ENCODE measurements at places on chromosomes 2 and 18. TPM values are rescaled to one million over a fixed set of nuclear protein-coding genes. Genes with fewer than 3 reads are reported as not detected.
A peak's percentile ranks its signal among the peaks of the same experiment; 100 is the strongest.

DNA sequence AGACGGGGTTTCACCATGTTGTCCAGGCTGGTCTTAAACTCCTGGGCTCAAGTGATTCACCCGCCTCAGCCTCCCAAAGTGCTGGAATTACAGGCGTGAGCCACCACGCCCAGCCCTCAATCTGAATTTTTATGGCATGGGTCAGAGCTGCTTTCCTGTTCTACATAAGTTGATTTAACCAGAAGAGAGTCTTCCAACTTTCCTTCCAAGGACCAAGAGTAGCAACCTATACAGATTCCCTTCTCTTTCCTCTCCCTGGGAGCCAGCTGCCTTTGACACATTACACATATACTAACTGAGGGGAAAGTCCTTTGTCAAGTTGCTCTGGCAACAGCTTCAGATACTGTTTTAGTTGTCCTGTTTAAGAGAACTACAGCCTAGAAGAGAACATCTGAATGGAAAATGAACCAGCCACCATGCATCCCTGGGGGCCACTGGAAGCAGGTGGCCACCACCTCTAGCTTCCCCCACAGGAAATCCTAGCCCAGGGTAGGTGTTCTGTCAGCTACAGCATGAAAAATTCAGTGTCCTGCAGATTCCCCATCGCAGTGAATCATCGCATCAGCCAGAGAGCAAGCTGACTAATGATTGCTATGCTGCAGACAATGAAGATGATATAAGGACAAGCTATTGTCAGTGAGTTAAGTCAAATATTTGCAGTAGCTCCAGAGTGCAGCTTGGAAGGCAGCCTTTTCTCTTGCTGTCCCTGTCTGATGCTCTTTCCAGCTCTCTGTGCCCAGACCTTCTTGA lies 62.9 kb downstream of the POMC start:
- no peak overlapping the region for H3K27ac ChIP-seq
- no peaks in the 10 kb centered on the region for H3K27me3 ChIP-seq
- H3K4me3 ChIP-seq, result no peak overlapping the region
- no peaks in the 10 kb centered on the region for H3K36me3 ChIP-seq

DNA sequence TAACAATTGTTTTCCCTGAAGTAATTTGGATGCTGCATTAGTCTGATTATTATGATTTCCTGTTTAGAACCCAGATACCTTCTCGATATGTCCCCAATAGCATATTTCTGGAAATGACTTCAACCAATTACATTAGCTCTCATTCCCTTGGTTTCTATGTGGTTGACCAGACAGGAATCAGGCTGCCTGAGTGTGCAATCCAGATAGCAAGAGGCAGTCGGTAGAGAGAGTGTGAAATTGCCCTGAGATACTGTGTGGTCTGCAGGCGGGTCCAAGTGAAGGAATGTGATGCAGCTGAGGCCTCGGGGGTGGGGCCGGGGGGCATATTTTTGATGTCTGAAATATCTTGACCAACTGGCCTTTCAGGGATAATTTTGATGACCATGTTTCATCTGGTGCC lies 143.9 kb upstream of the ITGA6 start:
- no peaks in the 10 kb centered on the region for H3K27me3 ChIP-seq
- no peak overlapping the region for H3K27ac ChIP-seq
- no peak for DNase-seq
- peaks cover 6% of the 10 kb centered on the region for H3K4me1 ChIP-seq

DNA sequence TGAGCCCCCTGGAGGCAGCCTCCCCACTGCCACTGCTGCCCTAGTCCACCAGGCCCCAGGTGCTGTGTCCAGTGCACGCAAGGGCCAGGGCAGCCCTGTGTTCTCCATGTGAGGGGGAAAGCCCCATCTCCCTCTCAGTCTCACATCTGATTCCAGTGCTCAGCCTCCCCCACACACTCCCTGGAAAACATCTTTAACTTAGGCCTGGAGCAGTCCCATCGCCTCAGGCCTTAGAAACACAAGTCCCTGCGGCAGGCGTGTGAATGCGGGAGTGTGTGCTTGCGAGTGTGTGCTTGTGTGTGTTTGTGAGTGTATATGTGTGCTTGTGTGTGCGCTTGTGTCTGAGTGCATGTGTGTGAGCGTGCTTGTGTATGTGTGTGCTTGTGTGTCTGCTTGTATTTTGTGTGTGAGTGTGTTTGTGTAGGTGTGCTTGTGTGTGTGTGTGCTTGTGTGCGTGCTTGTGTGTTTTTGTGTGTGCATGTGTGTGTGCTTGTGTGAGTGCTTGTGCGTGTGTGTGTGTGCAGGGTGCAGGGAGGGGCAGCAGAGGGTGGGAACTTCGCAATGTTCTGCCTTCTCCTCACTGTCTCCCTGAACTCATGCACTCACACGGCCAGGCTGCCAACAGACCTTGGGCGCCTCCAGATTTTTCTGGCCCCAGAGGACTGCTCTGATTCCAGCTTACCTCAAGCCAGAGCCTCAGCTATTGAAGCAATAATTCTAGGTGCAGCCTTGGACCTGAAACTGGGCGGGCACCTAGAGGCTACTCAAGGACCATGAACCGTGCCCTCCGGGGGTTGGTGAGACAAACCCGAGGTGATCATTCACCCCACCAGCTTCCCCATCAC lies 139.6 kb downstream of the CABLES1 start:
- H3K4me1 ChIP-seq, result peaks cover 16% of the 10 kb centered on the region
- H3K4me3 ChIP-seq, result no peak overlapping the region
- no peaks in the 10 kb centered on the region for H3K27me3 ChIP-seq

DNA sequence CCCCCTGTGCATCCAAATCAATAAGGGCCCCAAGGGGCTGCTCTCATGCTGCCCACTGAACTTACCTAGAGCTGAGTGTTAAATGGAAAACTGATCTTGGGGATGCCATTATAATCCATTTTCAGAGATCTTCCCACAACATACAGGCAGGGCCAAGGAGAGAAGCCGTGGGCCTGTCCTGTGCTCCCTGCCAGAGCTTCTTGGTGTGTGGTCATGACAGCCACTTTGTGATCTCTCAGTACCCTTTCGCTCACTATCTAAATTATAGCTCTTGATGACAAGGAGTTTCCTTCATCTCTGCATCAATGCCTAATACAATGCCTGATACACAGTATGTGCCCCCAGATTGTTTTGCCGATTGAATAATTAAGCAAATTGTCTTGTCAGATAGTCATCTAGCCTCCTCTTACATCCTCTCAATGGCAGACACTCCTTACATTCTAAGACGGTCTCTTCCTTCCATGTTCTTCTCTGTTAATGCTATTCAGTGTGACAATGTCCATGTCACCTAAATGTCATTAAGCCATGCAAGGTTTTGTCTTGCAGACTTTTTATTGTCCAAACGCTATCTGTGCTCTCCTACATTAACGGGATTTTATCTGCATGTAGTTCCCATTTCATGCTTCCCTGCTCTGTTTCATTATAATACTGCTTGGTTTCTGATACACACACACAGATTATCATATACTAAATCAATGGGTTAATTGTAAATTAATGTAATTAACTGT lies 5.9 kb downstream of the CSRNP3 start:
- no peak overlapping the region for H3K4me3 ChIP-seq
- no peak overlapping the region for H3K27ac ChIP-seq
- H3K4me1 ChIP-seq, result no peaks in the 10 kb centered on the region
- no peaks in the 10 kb centered on the region for H3K27me3 ChIP-seq

GRCh38 chr2:112884869-112885505 lies 26.0 kb upstream of the IL37 start:
- H3K36me3 ChIP-seq, result no peaks in the 10 kb centered on the region
- no peaks in the 10 kb centered on the region for H3K27me3 ChIP-seq
- H3K4me1 ChIP-seq, result peaks cover 3% of the 10 kb centered on the region
- DNase-seq, result no peak
- H3K27ac ChIP-seq, result no peak overlapping the region

DNA sequence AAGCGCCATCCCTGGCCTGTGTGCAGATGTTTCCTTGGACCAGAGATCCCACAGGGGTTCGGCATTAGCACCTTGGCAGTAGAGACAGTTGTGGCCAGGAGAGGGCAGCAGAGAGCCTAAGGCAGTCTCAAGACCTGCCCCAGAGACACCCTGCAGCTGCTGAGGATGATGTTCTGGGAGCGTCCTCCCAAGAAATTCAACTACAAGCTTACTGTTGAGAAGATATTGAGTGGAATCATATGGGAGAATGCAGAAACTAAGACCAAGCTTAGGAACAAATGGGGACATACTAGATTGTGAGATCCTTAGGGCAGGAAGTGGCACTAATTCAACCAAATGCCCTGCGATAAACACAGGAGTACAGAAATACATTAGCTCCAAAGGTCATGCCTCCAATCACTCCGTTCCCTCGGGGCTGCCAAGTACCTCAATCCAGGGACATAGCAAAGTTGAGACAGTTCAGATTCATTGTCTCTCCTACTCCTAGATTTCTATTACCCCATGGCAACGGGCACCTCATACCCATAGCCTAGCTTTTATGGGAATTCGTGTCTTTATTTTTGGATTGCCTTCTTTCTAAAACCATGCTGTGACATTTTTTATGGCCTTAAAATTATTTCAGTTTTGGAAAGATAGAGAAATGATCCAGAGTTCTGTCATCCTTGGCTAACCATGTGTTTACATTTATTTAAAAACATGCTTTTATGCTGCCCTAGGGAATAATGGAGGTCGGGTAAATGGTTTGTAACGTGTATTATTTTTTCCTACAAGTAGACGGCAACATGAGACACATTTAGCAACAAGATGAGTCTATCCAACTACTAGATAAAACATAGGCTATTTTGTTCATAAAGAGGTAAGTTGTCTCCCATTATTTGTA lies 2.2 kb upstream of the ERMN start:
- no peaks in the 10 kb centered on the region for H3K36me3 ChIP-seq
- no peak overlapping the region for H3K27ac ChIP-seq
- DNase-seq, result peak; percentile 2
- no peak overlapping the region for H3K4me3 ChIP-seq

- H3K4me3 ChIP-seq, result no peak within 1 kb of the TSS
- H3K27me3 ChIP-seq, result no peaks in the 10 kb centered on the region
- H3K4me1 ChIP-seq, result peaks cover 7% of the 10 kb centered on the region
- no peak within 1 kb of the TSS for H3K27ac ChIP-seq
- DNase-seq, result no peak
- H3K36me3 ChIP-seq, result no peaks in the 10 kb centered on the region
Observed at GRCh38 chr2:223601932-223602666, at the start of gene SCG2. SCG2 (minus strand) TSS chr2:223602361; CDS start chr2:223599282, 3,079 bp downstream.

- no peaks in the 10 kb centered on the region for H3K36me3 ChIP-seq
- H3K27ac ChIP-seq, result no peak overlapping the region
- no peaks in the 10 kb centered on the region for H3K27me3 ChIP-seq
- H3K4me1 ChIP-seq, result no peaks in the 10 kb centered on the region
- DNase-seq, result no peak
- no peak overlapping the region for H3K4me3 ChIP-seq
Observed at GRCh38 chr18:47756364-47757016, 174.0 kb downstream of the SMAD2 start.

GRCh38 chr2:23583467-23583866 lies 198.5 kb downstream of the KLHL29 start:
- peak overlapping the region; percentile 80 for H3K27ac ChIP-seq

DNA sequence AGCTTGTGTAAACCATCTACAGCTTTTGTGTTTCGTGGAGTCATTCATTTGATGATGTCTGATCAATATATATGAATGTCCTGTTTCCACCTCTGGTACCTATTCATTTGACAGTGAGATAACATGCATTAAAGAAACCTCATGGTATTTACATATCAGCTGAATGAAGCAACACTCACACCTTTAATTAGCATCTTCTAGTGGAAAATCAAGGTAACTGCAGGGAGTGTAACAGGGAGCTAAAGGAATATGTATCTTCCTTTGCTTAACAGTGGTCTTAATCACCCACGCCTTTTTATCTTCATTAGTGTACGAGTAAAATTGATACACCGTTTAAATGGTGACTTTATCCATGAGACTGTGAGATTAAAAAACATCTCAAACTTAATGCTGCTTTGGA lies 15.6 kb downstream of the SLC39A10 start:
- DNase-seq, result no peak
- H3K27ac ChIP-seq, result no peak overlapping the region
- no peak overlapping the region for H3K4me3 ChIP-seq
- no peaks in the 10 kb centered on the region for H3K4me1 ChIP-seq
- no peaks in the 10 kb centered on the region for H3K36me3 ChIP-seq
- no peaks in the 10 kb centered on the region for H3K27me3 ChIP-seq

DNA sequence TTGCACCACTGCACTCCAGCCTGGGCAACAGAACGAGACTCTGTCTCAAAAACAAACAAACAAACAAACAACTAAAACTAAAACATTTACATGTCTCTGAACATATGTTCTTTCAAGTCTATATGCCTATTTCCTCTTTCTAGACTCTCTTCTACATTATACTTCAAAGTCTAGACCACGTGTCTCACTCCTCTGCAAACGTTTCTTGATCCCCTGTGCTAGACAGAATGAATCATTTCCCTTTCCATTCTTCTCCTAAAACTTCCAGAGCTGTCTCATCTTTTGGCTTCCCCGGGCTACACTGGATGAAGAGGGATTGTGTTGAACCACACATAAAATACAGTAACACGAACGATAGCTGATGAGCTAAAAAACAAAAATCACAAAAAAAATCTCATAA lies 67.1 kb downstream of the BAZ2B start:
- H3K4me3 ChIP-seq, result no peak overlapping the region
- DNase-seq, result no peak
- no peak overlapping the region for H3K27ac ChIP-seq

GRCh38 chr2:189104934-189105333 lies 74.6 kb downstream of the COL5A2 start:
- H3K27me3 ChIP-seq, result no peaks in the 10 kb centered on the region
- no peaks in the 10 kb centered on the region for H3K36me3 ChIP-seq
- no peak overlapping the region for H3K27ac ChIP-seq
- no peaks in the 10 kb centered on the region for H3K4me1 ChIP-seq

- H3K4me3 ChIP-seq, result no peak overlapping the region
- no peak overlapping the region for H3K27ac ChIP-seq
- no peak for DNase-seq
- H3K4me1 ChIP-seq, result no peaks in the 10 kb centered on the region
Observed at GRCh38 chr2:186637497-186637800, 47.6 kb downstream of the ITGAV start.

GRCh38 chr18:2706903-2707302 lies 51.4 kb downstream of the SMCHD1 start:
- H3K4me1 ChIP-seq, result no peaks in the 10 kb centered on the region
- no peak for DNase-seq
- H3K27me3 ChIP-seq, result no peaks in the 10 kb centered on the region
- H3K4me3 ChIP-seq, result no peak overlapping the region
- no peak overlapping the region for H3K27ac ChIP-seq

DNA sequence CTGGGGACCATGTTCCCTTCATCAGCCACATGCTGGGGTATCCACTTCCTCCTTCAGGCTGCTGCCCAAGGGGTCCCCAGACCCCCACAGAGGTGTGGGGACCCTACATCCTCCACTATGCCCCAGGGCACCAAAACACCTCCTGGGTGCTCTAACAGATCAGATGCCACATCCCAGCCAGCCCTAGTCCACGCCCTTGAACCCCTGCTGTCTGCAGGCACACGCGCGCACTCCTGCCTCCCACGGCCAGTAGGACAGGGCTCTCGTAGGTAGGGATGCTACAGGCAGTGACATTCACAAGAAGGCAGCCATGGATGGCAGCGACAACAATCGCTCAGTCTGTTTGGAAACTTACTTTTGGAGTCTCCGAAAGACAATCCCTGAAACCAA lies 3.0 kb upstream of the GPC1 start:
- no peak for DNase-seq
- no peaks in the 10 kb centered on the region for H3K27me3 ChIP-seq
- H3K27ac ChIP-seq, result no peak overlapping the region
- no peak overlapping the region for H3K4me3 ChIP-seq

Gene MRPL19
- total RNA-seq, result 29.6 TPM

Gene GAREM2
- total RNA-seq, result 0.19 TPM

Gene UGT1A1
- total RNA-seq, result 3.8 TPM

Gene CCDC85A
- total RNA-seq, result 0.61 TPM

Gene UPP2
- not detected for total RNA-seq
